Activated T-helper 9 cell treated with anti-CD3 and anti-CD28 coated beads, Interleukin-2, amount 50 U/mL, for 16 hours (primary cell): ENCODE measurements at places on chromosomes 7 and 10.

- no peak for DNase-seq
Observed at GRCh38 chr7:16785321-16785720, 19.5 kb downstream of the AGR2 start.

DNA sequence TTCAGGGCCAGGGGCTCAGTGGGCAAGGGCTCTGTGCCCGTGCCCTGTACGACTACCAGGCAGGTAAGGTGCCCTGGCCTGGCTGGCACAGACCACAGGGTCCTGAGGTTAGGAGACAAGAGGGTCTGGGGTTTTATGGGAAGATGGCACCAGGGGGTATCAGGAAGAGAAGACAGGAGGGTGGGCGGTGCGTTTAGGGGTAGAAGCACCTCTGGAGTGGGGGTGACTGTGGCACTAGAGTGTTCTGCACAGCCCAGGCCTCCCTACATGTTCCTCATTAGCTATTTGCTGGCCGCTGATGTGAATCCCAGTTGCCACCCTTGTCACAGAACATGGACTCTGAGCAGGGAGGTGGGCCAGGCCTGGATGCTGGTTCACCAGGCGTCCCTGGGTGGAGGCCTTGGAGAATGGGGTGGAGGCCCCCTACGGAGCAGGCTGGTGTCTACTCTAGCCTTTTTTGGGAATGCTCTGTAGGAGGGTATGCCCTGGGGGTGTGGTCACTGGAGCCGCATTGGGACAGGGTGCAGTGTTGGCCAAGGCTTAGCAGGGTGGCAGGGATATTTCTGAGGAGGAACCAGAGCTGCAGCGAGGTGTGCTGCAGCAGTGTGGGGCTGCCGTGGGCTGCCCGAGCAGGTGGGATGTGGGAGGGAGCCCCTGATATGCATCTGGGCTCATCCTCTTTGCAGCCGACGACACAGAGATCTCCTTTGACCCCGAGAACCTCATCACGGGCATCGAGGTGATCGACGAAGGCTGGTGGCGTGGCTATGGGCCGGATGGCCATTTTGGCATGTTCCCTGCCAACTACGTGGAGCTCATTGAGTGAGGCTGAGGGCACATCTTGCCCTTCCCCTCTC, 5.0 kb downstream of the PGAM2 start:
- no peak for DNase-seq

- DNase-seq = no peak
Observed at GRCh38 chr7:31924251-31924650, 146.0 kb downstream of the PDE1C start.

GRCh38 chr7:158726277-158726807, 21.7 kb upstream of the NCAPG2 start:
- DNase-seq = no peak

GRCh38 chr10:72329290-72330068, 25.2 kb downstream of the DNAJB12 start:
- no peak for DNase-seq

- no peak for DNase-seq
Observed at GRCh38 chr7:64753032-64753431, 41.2 kb upstream of the ZNF138 start.

GRCh38 chr10:117138838-117139580, 939 bp upstream of the VAX1 start:
- no peak for DNase-seq

GRCh38 chr10:110502072-110502845, 4.6 kb downstream of the DUSP5 start:
- no peak for DNase-seq
